ENCODE measurements at places on chromosomes 12 and 14.

GRCh38 chr14:75495882-75496281 lies 26.4 kb upstream of the BATF start:
- DNase-seq, result no peak

GRCh38 chr14:57583396-57583795 lies 89.7 kb upstream of the CCDC198 start:
- DNase-seq, result no peak

DNA sequence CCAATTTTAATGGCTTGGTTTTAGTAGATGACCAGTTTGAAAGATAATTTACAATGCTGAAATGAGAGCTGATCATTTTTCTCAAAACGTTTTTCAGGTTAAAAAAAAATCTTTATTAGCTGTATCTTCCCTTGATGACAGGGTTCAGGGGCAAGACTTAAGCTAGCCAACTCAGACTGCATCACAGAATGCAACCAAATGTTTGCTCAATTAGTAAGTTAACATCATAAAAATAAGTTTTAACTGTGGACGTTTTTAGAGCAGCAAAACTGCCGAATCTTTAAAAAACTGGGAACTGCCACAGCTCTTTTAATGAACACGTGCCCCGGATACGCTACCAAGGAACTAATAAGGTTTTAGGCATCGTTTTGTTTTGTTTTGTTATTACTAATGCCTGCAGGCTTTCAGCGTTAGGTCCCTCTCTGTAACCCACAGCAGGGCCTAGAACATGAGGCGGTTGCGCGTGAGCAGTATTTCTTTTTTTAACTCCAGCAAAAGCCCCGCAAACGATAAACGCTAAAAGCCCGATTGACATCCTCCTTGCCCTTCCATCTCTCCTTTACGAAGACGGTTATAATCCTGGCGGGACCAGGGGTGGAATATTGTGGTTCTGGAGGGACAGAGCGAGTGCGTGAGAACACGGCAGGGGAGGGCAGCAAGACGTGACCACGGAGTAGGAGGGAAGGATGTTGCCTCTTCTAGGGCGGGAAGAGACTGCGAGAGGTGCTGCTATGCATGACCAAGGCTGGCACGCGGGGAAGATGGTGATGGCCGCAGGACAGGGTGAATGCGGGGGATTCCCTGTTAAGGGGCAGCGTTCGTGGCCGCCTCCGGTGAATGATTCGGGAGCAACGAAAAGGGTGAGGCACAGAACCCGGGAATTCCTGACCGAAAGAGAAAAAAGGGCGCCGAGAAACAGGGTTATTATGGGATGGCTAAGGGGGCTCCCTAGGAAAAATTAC lies 652 bp downstream of the SUPT16H start:
- DNase-seq, result peak; percentile 54

DNA sequence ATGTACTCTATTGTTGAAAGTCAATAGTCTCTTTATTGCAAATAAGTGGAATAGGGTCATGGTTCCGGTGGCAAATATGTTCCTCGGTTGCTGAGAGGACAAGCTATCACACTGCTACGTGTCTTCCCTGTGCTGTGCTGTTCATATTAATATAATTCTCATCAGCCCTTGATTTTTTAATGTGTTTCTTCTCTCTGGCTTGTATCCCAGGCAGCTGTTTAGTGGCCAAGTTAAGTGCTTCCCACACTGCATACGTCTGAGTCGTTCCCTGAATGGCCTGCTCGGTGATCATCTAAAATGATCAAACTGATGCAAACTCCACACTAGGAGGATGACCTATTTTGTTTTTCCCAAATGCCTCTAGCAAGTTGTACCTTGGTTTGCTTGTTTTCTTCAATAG lies 186.4 kb downstream of the ANO6 start:
- DNase-seq, result no peak

GRCh38 chr14:94646481-94646880 lies 34.3 kb downstream of the SERPINA3 start:
- DNase-seq, result peak; percentile 49

GRCh38 chr12:49089821-49090773 lies 4.5 kb downstream of the DHH start:
- DNase-seq, result peak; percentile 67

DNA sequence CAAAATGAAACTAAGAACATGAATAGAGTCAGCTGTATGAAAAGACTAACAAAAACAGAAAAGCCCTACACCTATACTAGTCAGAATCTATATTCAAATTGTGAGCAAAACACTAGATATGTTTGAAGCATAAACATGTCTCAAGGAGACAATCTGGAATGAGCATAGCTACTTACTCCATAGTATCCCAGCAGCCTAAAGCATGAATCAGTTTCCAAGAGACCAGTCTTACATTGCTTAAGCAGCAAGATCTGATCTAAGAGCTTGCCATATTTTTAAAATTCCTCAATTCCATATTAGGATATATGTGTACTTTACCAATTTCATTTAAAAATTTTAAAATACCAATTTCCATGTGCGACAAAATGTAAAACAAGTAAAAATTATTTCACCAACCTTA lies 7.7 kb downstream of the CAPS2 start:
- peak; percentile 83 for DNase-seq

- peak; percentile 85 for DNase-seq
Observed at GRCh38 chr12:113933201-113933786, 32.8 kb downstream of the RBM19 start.

DNA sequence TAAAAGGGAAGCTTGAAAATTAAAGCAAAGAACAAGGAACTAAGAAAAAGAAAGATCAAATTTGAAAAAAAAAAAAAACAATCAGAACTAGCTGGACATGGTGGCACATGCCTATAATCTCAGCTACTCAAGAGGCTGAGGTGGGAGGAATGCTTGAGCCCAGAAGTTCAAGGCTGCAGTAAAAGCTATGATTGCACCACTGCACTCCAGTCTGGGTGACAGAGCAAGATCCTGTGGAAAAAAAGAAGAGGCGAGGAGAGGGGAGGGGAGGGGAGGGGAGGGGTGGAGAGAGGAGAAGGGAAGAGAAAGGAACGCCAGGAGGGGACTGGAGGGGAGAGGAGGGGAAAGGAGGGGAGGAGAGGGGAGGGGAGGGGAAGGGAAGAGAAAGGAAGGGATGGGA lies 43.0 kb downstream of the EEA1 start:
- peak; percentile 67 for DNase-seq

GRCh38 chr12:51630256-51630880 lies 39.3 kb downstream of the SCN8A start:
- DNase-seq, result no peak

- DNase-seq, result no peak
Observed at GRCh38 chr14:80135305-80136088, 75.8 kb downstream of the DIO2 start.

DNA sequence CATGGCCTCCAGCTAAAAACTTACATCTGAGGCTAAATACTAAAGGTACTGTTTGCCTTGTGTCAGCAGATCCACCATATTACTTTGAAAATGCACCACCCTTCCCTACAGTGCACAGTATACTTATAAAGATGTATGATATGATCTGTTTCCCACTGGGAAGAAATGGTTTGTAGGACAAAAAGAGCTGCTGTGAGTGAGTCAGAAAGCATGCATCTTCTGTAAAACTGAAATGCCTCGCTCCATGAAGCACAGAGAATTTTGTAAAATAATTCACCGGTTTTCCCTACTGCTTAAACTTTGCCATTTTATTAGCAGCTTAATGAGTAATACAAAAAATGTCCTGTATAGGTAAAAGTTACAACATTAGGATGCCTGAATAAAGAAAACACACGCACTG lies 68.8 kb downstream of the MDGA2 start:
- DNase-seq, result no peak

GRCh38 chr12:124581307-124582107 lies 14.1 kb upstream of the NCOR2 start:
- DNase-seq, result peak; percentile 83

All from amniotic epithelial cell (primary cell).